Prostate gland (tissue), 2 donors: ENCODE measurements at places on chromosomes 16 and 17.

- H3K36me3 ChIP-seq, result no peaks in the 10 kb centered on the region
- H3K4me1 ChIP-seq, result no peaks in the 10 kb centered on the region
- DNase-seq, result no peak
- H3K4me3 ChIP-seq, result no peak overlapping the region
- no peak overlapping the region for H3K27ac ChIP-seq
- no peaks in the 10 kb centered on the region for H3K27me3 ChIP-seq
These were observed 50.3 kb upstream of the TOX3 start for GRCh38 chr16:52597073-52597771.

DNA sequence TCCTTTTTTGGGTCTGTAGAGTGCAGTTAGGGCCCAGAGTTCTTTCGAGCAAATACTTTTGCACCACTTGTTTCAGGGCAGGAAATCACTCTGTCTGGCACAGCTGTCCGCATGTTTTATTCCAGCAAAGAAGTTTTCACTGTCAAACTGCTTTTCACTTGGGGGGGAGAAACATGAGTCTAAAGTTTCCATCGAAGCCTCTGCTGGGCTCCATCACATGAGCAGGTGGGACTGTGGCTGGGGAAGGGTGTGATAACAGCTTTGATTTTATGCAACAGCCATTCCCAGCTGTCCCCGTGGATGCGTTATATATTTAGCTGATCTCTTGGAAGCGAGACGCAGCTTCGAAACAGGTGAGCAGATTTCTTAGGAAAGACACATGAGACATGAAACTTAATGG is 288.6 kb downstream of the SNX29 start:
- H3K36me3 ChIP-seq, result no peaks in the 10 kb centered on the region
- no peak overlapping the region for H3K4me3 ChIP-seq
- H3K27me3 ChIP-seq, result no peaks in the 10 kb centered on the region
- H3K27ac ChIP-seq, result no peak overlapping the region
- H3K4me1 ChIP-seq, result peaks cover 4% of the 10 kb centered on the region

GRCh38 chr16:51556694-51557340 is 405.7 kb upstream of the SALL1 start:
- no peak overlapping the region for H3K4me3 ChIP-seq

- H3K36me3 ChIP-seq, result no peaks in the 10 kb centered on the region
- DNase-seq, result no peak
- no peak within 1 kb of the TSS for H3K27ac ChIP-seq
- no peaks in the 10 kb centered on the region for H3K4me1 ChIP-seq
These were observed at the start of gene C16orf92 for GRCh38 chr16:30022887-30023286. C16orf92 (plus strand) TSS chr16:30023198; CDS start chr16:30023341, 143 bp downstream.

- DNase-seq, result no peak
- peak within 1 kb of the TSS; percentile 55 for H3K27ac ChIP-seq
- H3K4me3 ChIP-seq, result peak within 1 kb of the TSS; percentile 35
- H3K4me1 ChIP-seq, result peaks cover 9% of the 10 kb centered on the region
These were observed at the start of gene CNTNAP1 for GRCh38 chr17:42681976-42682721. CNTNAP1 (plus strand) TSS chr17:42682531; CDS start chr17:42682830, 299 bp downstream.

GRCh38 chr17:67126983-67127382 is 82.6 kb downstream of the CACNG1 start:
- no peak overlapping the region for H3K27ac ChIP-seq
- H3K4me1 ChIP-seq, result no peaks in the 10 kb centered on the region
- DNase-seq, result no peak
- no peaks in the 10 kb centered on the region for H3K27me3 ChIP-seq
- H3K36me3 ChIP-seq, result no peaks in the 10 kb centered on the region
- no peak overlapping the region for H3K4me3 ChIP-seq

- no peaks in the 10 kb centered on the region for H3K36me3 ChIP-seq
- H3K27me3 ChIP-seq, result no peaks in the 10 kb centered on the region
- H3K4me3 ChIP-seq, result no peak overlapping the region
- peak overlapping the region; percentile 98 for H3K27ac ChIP-seq
- H3K4me1 ChIP-seq, result peaks cover 12% of the 10 kb centered on the region
- DNase-seq, result peak; percentile 86
These were observed 17.3 kb upstream of the EEF2K start for GRCh38 chr16:22188595-22189442.

DNA sequence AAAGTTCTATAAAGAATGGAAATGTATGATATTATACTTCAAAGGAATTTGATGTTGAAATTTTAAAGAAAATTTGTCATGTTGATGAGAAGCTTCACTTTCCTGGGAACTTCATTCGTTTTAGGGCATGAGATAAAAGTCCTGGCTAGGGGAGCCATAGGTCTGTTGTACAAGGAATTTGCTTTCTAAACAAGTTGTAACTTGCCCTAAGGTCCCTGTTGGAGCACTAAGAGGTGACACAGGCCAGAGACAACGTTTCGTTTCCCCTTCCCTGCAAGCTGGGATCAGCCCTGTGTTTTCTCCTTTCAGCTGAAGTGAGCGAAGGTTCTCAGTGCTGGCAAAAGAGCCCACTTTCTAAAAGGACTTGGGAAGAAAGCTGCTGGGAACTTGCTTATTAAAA is 16.6 kb downstream of the PLD6 start:
- H3K4me1 ChIP-seq, result peaks cover 4% of the 10 kb centered on the region
- H3K36me3 ChIP-seq, result no peaks in the 10 kb centered on the region
- H3K4me3 ChIP-seq, result no peak overlapping the region
- no peak for DNase-seq

GRCh38 chr16:56450275-56450985 is 702 bp downstream of the NUDT21 start:
- H3K4me1 ChIP-seq, result no peaks in the 10 kb centered on the region
- no peaks in the 10 kb centered on the region for H3K36me3 ChIP-seq
- H3K27ac ChIP-seq, result peak overlapping the region; percentile 61
- peak overlapping the region; percentile 75 for H3K4me3 ChIP-seq
- no peaks in the 10 kb centered on the region for H3K27me3 ChIP-seq
- no peak for DNase-seq

DNA sequence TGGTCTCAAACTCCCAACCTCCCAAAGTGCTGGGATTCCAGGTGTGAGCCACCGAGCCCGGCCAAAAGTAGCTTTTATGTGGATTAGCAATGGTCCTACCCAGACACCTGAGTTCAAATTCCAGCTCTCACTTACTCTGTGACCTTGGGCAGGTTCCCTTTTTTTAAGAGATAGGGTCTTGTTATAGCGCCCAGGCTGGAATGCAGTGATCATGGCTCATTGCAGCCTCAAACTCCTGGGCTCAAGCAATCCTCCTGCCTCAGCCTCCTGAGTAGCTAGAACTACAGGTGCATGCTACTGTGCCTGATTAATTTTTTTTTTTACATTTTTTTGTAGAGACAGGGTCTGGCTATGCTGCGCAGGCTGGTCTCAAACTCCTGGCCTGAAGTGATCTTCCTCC is 16.6 kb downstream of the HDAC5 start:
- no peaks in the 10 kb centered on the region for H3K27me3 ChIP-seq
- H3K27ac ChIP-seq, result no peak overlapping the region
- peaks cover 24% of the 10 kb centered on the region for H3K4me1 ChIP-seq
- H3K4me3 ChIP-seq, result no peak overlapping the region
- no peaks in the 10 kb centered on the region for H3K36me3 ChIP-seq
- no peak for DNase-seq

DNA sequence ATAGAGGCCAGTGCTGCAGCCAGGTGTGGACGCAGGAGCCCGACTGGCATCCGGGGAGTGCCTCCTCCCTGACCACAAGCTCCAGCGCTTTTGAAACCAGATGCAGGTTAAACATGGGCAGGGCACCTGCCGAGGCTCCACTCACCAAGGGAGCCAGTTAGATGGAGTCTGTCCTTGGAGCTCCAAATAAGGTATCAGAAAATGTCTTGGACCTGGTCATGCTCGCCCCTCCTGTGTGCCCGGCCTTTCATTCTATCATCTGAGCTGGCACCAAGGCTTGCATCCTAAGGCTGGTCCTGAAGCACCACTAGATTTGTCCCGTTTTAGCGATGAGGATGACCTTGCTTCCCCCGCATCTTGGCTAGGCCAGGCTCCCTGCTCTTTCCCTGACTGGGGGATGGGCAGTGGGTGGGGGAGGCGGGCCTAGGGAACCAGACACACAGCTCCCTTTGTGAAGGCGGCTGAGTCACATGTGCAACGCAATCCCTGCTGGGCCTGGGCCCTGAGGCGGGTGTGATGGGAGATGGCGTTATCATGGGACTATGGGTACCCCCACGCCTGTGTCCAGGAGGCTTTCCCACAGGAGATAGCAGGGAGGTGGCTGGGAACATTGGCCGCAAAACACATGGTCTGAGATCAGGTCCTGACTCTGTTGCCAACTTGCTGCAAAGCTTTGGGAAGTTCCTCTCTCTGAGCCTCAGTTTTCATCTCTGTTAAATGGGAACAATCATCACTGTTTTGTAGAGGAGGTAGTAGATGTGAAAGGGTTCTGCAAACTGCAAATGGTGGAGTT is 5.0 kb upstream of the ADGRG1 start:
- no peaks in the 10 kb centered on the region for H3K27me3 ChIP-seq
- no peak overlapping the region for H3K4me3 ChIP-seq
- peaks cover 15% of the 10 kb centered on the region for H3K4me1 ChIP-seq
- H3K27ac ChIP-seq, result peak overlapping the region; percentile 83
- DNase-seq, result peak; percentile 41
- H3K36me3 ChIP-seq, result no peaks in the 10 kb centered on the region

GRCh38 chr17:64240261-64240740 is 22.8 kb downstream of the TEX2 start:
- H3K27me3 ChIP-seq, result no peaks in the 10 kb centered on the region
- H3K36me3 ChIP-seq, result no peaks in the 10 kb centered on the region
- no peak for DNase-seq
- peak overlapping the region; percentile 26 for H3K27ac ChIP-seq
- H3K4me3 ChIP-seq, result no peak overlapping the region

DNA sequence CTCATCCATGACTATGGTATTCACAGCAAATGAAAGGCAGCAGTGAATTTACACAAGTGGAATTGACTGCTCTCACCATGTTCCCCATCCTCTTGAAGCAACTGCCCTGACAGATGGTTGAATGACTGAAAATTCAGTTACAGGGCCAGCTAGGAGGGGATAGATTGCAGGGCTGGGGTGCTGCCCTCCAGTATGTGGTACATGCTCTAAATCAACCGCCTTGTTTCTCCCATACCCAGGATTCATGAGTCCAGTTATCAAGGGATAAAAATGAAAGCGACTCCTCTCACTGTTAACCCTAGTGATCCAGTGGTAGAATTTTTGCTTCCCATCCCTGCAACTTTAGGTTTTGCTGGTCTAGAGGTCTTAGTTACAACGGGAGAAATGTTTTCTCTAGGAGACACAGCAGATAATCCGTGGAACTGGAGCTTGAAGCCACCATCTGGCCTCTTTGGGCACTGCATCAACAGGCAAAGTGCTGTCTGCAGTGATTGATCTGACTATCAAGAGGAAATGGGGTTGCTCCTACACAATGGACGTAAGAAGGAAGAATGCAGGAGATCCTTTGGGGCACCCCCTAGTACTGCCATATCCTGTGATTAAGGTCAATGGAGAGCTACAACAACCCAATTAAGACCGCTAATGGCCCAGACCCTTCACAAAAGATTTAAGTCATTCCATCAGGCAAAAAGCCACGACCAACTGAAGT is 32.0 kb downstream of the SCPEP1 start:
- H3K36me3 ChIP-seq, result no peaks in the 10 kb centered on the region
- no peaks in the 10 kb centered on the region for H3K4me1 ChIP-seq
- peak; percentile 33 for DNase-seq
- H3K4me3 ChIP-seq, result no peak overlapping the region

DNA sequence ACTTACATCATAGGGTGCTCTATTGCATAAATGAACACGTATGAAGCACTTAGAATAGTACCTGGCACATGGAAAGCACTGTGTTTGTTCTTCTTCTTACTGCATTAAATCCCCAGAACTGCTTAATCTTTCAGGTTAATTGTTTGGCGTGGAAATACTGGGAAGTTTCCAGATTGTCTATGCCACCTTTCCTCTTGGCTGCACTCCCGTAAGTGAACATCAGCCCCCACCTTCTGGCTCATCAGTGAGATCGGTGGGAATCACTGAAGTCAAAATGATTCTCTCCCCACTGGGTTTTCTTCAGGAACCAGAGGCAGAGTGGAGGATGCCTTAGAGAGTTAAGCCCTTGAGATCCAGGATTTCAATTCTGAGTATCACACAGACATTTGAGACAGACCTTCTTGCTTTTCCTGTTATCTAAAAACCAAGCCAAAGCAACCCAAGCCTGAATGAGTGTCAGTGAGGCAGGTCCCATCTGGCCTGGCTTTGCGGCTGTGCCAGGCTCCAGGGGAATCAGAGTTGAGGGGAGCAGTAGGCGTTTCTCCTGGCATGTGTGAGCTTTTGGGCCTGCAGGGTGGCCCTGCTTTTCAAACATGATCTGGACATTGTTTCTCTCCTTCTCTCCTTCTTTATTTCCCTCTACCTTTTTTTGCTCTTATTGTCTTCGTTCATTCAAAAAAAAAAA is 59.1 kb downstream of the OTOA start:
- no peaks in the 10 kb centered on the region for H3K36me3 ChIP-seq
- no peak overlapping the region for H3K27ac ChIP-seq
- H3K27me3 ChIP-seq, result no peaks in the 10 kb centered on the region
- H3K4me1 ChIP-seq, result no peaks in the 10 kb centered on the region
- DNase-seq, result no peak
- H3K4me3 ChIP-seq, result no peak overlapping the region

- H3K4me3 ChIP-seq, result no peak overlapping the region
- no peaks in the 10 kb centered on the region for H3K4me1 ChIP-seq
- no peak for DNase-seq
- no peaks in the 10 kb centered on the region for H3K36me3 ChIP-seq
- H3K27me3 ChIP-seq, result no peaks in the 10 kb centered on the region
- H3K27ac ChIP-seq, result no peak overlapping the region
These were observed 35.8 kb upstream of the TEKT3 start for GRCh38 chr17:15377200-15377599.

GRCh38 chr16:21663889-21664647 is at the start of gene OTOA:
OTOA (plus strand) TSS chr16:21663968; CDS start chr16:21678515, 14,547 bp downstream.
- no peaks in the 10 kb centered on the region for H3K36me3 ChIP-seq
- no peaks in the 10 kb centered on the region for H3K27me3 ChIP-seq
- peak within 1 kb of the TSS; percentile 23 for H3K4me3 ChIP-seq
- H3K27ac ChIP-seq, result no peak within 1 kb of the TSS
- no peaks in the 10 kb centered on the region for H3K4me1 ChIP-seq

DNA sequence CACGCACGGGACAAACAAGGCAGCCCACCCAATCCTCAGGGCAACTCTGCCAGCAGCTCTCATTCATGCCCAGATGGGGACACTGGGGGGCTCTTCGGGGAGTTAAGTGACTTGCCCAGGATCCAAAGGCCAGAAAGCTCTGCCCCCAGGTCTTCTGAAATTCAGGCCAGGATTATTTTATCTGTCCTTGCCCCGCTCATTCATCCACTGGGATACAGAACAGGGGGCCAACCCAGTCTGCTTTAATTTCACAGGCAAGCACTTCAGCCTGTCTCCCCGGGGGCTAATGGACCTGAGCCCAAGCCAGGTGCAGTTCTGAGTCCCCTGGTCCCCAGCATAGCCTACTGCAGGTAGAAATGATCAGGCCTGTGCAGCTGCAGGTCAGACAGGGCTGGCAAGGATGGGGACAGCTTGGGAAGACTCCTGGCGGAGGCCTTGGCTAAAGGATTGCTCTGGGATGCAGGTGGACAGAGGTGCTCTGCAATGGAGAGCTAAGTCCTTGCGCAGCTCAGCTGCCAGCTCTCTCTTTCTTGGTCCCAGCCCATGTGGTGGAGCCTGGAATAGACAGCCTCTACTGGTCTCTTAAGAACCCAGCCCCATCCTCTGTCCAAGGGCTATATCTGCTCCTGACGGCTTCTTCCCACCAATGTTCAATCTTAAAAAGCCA is 766 bp upstream of the B3GNT9 start:
- no peak overlapping the region for H3K4me3 ChIP-seq
- H3K36me3 ChIP-seq, result no peaks in the 10 kb centered on the region
- H3K27ac ChIP-seq, result peak overlapping the region; percentile 83
- H3K27me3 ChIP-seq, result no peaks in the 10 kb centered on the region
- DNase-seq, result no peak
